ENCODE measurements at places on chromosomes 7 and 10.

GRCh38 chr7:117053432-117053831 is 100.1 kb downstream of the ST7 start:
- no peak for DNase-seq

DNA sequence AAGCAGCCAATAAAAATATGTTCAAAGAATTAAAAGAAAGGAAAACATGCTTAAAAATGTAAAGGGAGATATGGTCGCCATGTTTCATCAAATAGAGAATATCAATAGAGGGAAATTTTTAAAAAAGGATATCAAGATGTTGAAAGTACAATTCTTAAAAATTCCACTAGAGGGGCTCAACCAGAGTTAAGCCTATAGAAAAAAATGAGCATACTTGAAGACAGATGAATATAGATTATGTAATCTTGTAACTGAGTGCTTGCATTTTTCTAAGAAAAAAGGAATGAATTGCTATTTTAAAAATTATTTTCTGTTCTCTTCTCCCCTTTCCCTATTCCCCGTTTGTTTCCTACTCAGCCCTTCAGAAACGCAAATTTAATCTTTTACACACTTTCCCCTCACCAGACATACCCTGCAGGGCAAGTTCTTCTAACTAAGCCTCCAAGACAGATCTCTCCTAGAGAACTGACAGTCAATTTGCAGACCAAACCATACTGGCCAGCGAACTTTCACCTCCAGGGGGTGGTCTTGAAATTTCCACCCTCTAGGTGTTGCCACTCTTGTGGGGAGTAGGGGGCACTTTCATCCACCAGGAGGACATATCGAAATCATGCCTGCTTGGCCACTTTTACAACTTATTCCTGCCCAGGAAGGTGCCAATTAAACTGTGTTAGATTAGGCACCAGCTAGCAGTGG is 67.7 kb downstream of the NSUN6 start:
- no peak for DNase-seq

DNA sequence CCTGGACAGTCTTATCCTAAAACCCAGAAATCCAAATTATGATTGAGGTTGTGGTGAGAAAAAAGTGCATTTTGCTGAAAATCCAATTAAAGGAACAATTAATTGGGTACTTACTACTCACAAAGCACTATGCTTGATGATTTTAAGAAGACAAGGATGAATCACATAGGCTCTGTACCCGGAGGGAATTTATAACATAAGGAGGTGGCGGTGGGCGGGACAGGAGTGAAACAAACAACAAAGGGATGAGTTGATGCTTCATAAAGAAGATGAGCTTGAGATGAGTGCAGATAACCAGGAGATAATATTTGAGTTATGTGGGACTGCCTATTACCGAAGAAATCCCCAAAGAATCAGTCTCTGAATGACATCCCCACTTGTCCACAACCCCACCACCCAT is 171.1 kb upstream of the FZD8 start:
- DNase-seq: no peak

DNA sequence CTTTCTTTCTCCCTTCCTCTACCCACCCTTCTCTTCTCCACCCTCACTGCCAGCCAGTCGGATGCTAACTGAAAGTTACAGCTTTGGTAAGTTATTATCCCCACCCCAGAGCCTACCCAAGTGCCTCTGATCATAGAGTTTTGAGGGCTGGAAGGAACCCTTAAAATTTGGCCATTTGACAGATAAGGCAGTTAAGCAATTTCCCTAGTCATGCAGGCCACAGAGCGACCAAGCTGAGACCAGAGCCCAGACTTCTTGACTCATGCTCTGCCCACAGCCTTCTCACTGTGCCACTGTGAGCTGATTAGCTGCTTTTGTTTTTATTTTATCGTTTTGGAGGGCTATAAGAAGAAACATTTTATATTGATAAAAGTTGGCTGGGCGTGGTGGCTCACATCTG is 17.2 kb downstream of the SAP25 start:
- DNase-seq: no peak

GRCh38 chr7:26686448-26686981 is 177.9 kb downstream of the SKAP2 start:
- no peak for DNase-seq

- no peak for DNase-seq
Observed at GRCh38 chr7:81195033-81195432, 276.2 kb upstream of the SEMA3C start.

GRCh38 chr10:16944986-16945385 is 127.8 kb upstream of the RSU1 start:
- no peak for DNase-seq

GRCh38 chr7:100044718-100045117 is 4.9 kb upstream of the ZSCAN21 start:
- no peak for DNase-seq

DNA sequence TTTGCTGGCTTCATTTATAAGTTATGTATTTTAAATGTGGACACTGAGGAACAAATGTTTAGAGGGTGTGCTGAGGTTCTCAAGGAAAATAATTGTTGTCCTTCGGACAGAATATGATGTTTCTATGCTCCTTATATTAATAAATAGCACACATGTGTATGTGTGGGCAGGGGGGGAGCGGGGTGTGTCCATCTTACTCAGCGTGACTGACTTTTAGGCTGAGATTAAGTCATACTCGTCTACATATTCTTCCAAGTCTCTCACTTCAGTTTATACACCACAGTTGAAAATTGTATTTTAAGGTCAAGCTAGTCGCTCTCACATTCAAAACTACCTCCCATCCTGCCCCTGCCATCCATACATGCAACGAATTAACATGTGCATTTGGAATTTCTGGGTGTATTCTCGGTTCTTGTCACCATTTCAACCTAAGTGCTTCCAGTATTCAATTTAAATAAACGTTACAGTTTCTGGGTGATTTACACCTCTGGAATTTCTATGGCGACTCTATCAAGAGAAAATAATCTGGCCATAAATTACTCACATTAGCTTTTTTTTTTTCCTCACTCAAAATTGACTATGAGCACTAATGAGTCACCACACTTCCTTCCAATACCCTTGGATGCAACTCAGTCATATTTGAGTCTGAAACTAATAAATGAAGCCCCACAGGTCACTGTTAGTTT is 3.3 kb downstream of the PCDH15 start:
- DNase-seq: no peak

DNA sequence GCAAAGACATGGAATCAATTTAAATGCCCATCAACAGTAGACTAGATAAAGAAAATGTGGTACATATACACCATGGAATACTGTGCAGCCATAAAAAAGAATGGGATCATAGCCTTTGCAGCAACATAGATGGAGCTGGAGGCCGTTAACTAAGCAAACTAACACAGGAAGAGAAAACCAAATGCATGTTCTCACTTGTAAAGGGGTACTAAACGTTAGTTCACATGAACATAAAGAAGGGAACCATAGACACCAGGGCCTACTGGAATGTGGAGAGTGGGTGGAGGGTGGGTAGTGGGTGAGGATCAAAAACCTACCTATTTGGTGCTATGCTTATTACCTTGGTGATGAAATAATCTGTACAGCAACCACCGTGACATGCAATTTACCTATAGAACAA is 78.4 kb upstream of the GSDME start:
- DNase-seq: no peak

- no peak for DNase-seq
Observed at GRCh38 chr10:77625379-77625778, 12.2 kb downstream of the KCNMA1 start.

GRCh38 chr10:29598851-29599311 is 35.9 kb downstream of the SVIL start:
- no peak for DNase-seq

- DNase-seq: no peak
Observed at GRCh38 chr7:83149466-83149865, 13.2 kb downstream of the PCLO start.
